GM12878 (cell line): ENCODE measurements at places on chromosomes 3 and 15.

DNA sequence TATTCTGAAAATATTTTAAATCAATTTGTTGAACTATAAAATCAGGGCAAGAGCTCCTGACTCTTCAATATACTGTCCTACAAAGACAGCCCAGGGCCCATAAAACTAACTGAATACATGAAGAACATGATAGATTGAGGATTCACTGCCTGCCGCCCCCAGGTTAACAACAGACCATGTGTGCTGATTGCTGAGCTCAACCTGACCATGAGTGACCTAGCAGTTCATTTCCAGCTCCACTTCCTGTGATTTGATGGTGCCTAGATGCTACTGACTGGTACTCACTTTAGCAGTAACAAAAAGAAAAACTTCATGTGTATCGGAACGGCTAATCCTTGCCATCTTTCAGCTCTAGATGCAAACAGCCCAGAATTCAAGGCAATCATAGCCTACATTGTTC lies 9.6 kb upstream of the KLF13 start:
- no peaks in the 10 kb centered on the region; the same call in 1 of the 2 replicates for H3K27me3 ChIP-seq
- H3K36me3 ChIP-seq, result no peaks in the 10 kb centered on the region
- no peaks in the 10 kb centered on the region for H3K4me1 ChIP-seq
- H3K4me3 ChIP-seq, result no peak overlapping the region
- no peak overlapping the region for H3K27ac ChIP-seq

DNA sequence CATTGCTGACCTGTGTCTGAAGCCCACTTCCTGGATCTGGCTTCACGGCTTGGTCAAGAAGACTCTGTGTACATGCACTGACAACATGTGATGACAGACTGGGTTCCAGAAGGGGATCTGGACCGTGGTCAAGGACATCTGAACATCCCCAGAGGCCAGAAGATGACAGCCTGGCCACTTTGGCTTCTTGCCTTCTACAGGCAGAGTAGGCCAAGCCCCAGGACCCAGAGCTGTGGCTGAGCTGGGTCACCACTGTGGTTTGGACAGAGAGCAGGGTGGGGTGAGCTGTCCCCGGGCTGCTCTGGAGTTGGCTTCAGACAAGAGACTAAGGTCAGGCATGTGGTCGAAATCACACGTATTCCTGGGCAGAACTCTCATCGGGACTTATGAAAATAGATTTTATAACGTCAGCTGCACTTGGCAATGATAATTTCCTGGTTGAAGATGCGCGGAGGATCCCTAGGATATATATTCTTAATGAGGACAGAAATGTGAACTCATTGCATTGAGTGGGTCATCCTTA lies 114.1 kb upstream of the FRMD4B start:
- no peaks in the 10 kb centered on the region for H3K36me3 ChIP-seq
- H3K4me1 ChIP-seq, result no peaks in the 10 kb centered on the region
- H3K27me3 ChIP-seq, result no peaks in the 10 kb centered on the region; the same call in 1 of the 2 replicates
- no peak for DNase-seq
- no peak overlapping the region for H3K27ac ChIP-seq

DNA sequence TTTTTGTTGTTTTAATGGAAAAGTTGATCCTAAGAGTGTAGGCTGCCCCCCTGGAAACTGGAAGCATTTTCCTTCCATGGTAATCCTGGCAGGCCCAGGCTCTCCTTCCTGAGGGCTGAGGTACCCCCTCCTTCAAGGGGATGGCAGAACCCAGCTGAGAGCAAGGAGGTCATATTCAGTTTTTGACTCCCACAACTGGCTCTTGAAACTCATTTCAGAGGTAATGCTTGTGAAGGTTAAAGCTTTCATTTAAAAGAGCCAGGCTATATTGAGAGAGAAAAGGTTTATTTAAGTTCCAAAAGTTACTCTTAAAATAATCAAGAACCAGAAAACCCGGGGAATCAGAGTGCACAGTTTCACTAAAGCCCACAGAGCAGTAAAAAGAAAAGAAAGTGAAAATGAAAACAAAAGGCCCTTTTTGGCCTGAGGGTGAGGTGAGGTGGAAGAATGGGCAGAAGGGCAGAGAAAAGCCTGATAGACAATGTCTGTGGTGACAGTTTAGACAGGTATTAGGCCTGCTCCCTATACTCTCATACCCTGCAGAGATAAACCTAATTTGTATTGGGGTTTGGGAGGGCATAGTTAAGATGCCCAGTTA lies 47.0 kb upstream of the RBP1 start:
- no peaks in the 10 kb centered on the region for H3K27me3 ChIP-seq
- H3K4me3 ChIP-seq, result no peak overlapping the region
- H3K4me1 ChIP-seq, result peaks cover 8% of the 10 kb centered on the region
- no peaks in the 10 kb centered on the region for H3K36me3 ChIP-seq

DNA sequence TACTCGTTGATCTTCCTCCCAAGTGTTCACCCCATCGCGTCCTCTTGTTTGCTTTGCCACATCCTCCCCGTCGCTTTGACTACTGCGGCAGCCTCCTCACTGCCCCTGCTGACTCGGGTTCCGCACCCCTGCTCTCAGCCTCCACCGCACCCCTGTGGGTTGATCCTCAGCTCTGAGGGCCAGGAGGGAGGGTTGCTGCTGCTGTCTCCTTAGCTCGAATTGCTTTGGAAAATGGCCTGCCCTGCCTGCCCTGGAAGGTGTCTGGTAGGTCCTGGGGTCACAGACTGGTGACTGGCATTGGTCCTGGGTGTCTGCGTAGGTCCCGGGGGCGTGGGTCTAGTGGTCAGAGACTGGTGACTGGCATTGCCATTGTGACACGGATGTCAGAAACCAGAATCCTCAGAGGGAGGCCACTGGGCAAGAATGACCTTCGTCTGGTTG lies 9.4 kb downstream of the MUC4 start:
- H3K27ac ChIP-seq, result no peak overlapping the region
- H3K27me3 ChIP-seq, result no peaks in the 10 kb centered on the region; the same call in 1 of the 2 replicates
- H3K4me3 ChIP-seq, result no peak overlapping the region
- no peaks in the 10 kb centered on the region for H3K4me1 ChIP-seq
- DNase-seq, result no peak
